ELF-1 (cell line): ENCODE measurements at places on chromosomes 7 and 10.

DNA sequence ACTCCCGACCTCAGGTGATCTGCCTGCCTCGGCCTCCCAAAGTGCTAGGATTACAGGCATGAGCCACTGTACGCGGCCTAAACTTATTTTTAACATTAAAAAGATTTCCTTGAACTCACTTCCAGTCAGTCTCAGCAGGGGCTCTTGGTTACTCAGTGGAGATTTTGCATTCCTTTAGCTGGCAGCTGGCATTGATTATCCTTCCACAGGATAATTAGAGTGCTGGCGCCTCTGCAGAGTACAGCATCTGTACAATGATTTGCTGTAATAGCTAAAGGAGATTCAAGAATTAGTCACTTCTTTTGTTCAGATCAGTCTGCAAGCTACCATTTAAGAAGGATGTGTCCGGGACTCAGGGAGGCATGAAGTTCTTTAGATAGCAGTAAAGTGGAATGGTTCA lies 125.0 kb upstream of the NPY start:
- DNase-seq: no peak

- no peak for DNase-seq
Measured at GRCh38 chr7:69464035-69464434, 134.2 kb upstream of the AUTS2 start.

GRCh38 chr7:158111049-158111751 lies 476.4 kb downstream of the PTPRN2 start:
- peak; percentile 57 for DNase-seq

- peak; percentile 70 for DNase-seq
Measured at GRCh38 chr7:43071604-43072003, 40.8 kb upstream of the HECW1 start.

DNA sequence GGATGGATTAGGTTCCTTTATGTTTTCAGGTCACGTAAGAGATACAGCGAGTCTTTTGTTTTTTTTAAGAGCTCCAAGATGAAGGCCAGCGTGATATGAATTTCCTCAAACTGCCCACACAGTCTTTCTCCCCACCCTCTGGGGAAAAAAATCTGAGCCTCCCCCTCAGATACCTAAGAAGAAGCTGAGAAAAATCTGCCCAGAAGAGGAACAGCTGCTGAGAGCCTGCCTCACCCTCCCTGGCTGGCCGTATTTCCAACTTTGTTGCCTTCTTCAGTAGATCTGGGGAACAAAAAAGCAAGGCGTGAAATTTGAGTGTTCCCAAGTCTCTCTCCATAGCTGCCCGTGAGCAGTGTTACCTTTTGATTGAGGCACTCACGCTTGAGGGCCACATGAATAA lies 208.1 kb downstream of the KIAA1217 start:
- DNase-seq: no peak
